ENCODE measurements at places on chromosomes 12 and 14.

GRCh38 chr14:98182393-98183055 is 1089.5 kb downstream of the BCL11B start:
- DNase-seq, result peak; percentile 73

DNA sequence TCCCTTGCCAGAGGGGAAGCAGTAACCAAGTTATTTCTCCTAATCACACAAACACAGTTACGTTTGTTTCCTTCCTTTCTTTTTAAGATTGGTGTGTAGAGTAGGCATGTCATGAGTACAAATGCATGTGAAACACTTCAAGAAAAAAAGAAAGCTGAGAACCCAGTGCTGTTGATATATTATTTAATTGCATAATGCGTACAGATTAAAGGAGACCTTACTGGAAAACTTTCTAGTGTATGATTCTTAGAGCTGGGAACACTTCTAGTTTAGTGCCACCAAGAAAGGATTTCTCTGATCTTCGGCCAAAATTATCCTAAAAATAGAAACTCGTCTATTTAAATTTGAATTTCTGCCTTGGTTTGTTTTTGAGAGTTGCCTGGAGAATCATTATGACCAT is 365.5 kb downstream of the CCDC91 start:
- no peak for DNase-seq

DNA sequence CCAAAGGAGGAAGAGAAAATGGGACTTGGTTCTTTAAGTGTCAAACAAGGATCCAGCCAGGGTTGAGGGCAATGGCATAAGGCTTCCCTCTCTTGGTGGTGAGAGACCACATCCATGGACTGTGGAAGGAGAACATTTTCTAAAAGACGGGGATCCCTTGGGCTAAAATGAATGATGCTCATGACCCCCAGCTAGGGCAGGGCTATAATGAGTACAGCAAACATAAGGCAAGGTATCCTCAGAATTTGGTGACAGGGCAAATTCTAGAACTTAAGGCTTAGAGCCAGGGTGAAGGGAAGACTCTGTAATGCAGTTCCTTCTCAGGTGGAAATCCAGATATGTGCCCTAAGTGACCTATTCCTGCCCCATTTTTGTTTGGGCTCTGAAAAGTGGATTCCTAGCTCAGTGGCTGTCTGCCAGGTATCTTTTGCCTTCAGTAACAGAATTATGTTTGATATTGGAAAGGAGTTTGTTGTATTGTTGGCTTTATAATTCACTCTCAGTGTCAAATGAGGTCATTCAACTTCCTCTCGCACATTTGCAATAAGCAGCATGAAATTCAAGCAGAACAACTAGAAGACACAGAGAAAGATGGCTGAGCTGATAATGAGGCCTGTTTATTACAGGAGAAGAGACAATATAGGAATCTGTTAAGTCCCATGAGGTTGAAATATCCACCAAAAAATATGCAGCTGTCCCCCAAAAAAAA is 76.8 kb downstream of the DAD1 start:
- no peak for DNase-seq

GRCh38 chr12:2976581-2976996 is 17.4 kb downstream of the TEAD4 start:
- no peak for DNase-seq

- no peak for DNase-seq
Measured at GRCh38 chr12:47789712-47790489, 16.9 kb downstream of the SLC48A1 start.

DNA sequence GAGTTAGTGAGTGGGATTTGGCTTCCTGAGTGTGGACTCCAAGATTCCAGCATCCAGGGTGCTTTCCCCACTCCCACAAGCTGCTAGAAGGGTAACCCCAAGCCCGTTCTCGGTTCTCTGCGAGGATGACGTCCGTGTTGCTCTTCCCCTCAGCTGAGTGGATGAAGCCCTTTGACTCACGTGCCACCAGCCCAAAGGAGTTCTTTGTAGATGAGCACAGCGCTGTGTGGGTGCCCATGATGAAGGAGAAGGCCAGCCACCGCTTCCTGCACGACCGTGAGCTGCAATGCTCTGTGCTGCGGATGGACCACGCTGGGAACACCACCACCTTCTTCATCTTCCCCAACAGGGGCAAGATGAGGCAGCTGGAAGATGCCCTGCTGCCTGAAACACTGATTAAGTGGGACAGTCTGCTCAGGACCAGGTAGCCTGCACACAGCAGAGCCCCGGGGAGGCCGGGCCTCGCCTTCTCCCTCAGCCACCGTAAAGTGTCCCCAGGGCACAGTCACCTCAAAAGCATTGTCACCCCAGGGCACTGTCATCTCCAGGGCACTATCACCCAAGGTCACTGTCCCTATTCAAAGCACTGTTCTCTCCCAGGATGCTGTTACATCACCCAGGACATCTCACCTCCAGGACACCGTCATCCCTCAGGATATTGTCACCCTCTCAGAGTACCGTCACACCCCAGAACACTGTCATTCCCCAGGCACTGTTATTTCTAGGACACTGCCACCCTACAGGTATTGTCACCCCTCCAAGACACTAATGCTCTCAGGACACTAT is 31.3 kb downstream of the SERPINA3 start:
- DNase-seq, result no peak

- DNase-seq, result no peak
Measured at GRCh38 chr12:7591531-7591930, 74.2 kb downstream of the APOBEC1 start.

DNA sequence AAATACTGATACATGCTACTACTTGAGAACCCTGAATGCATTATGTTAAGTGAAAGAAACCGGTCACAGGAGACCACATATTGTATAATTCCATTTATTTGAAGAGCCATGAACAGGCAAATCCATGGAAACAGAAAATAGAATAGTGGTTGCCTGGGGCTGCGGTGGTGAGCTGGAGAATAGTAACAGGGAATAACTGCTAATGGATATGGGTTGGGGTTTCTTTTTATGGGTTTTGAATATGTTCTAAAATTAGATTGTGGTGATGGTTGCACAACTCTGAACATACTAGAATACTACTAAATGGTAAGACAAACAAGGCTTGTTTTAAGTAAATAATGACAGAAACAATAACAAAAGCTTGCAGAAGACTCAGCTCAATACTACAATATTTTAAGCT is 293.0 kb downstream of the BTG1 start:
- DNase-seq, result no peak

GRCh38 chr12:29552324-29552927 is 54.9 kb upstream of the OVCH1 start:
- DNase-seq, result peak; percentile 39

DNA sequence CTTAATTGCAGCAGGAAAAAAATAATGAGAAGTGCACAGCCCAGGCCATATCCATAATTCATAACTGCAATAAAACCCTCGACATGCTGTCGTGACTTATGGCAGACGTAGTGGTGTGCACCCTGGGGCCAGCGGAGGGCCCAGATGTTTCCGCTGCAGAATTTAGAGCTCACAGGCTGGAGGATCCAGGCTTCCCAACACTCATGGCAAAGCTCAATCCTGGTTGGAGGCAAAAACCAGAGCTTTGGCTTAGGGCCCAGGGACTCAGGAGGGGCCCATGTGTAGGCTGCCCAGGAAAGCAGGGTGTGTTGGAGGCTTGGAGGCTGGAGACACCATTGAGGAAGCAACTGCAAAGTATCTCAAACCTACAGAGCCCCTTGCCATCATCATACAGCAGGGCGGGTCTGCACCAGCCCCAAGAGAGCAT is 68.7 kb downstream of the SERPINA3 start:
- no peak for DNase-seq

GRCh38 chr12:133023566-133023965 is 13.7 kb upstream of the ZNF84 start:
- no peak for DNase-seq

DNA sequence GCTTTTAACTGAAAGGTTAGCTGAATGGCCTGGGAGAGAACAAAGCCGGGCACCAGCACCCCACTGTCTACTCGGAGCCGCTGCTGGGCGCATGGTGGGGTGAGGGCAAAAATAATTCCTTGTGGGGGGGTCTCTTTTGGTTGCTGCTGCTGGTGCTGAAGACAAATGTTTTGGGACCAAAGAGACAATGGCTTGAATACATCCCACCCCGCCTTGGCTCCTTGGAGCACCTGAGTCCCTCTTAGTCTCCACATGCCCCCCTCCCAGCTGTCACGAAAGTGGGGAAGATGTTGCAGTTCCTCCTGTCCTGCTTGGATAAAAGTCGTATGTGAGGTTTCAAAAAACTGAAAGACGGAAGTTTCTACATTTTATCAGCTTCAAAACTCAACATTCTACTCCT is 85.0 kb downstream of the PIWIL1 start:
- DNase-seq, result no peak

DNA sequence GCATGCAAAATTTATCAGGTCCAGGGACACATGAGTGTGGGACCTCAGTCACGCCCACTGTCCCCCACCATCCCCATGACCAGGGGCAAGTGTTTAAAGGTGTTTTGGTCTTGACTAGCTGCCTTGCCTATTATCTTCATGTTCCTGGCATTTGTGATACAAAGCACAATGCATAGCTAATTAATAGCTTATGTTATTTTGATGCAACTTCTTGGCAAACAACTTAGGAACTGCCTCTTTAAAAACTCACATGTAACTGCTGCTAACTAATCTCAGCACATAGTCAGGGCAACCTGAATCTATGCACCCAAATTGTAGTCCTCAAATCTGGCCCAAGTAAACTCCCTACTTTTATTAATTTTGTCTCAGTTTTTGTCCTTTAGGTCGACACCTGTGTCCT is 7.4 kb upstream of the OR6J1 start:
- no peak for DNase-seq

GRCh38 chr12:67765776-67766766 is 117.5 kb downstream of the DYRK2 start:
- no peak for DNase-seq

All from stimulated activated CD8-positive, alpha-beta memory T cell treated with anti-CD3 and anti-CD28 coated beads, Interleukin-15, amount 100 ng/mL, for 48 hours (primary cell).